ENCODE measurements at places on chromosomes 2 and 18. TPM values are rescaled to one million over a fixed set of nuclear protein-coding genes. Genes with fewer than 3 reads are reported as not detected.

The KATNAL2 gene
- 1.8 TPM for total RNA-seq

The CYS1 gene
- 11.4 TPM for total RNA-seq

The DSEL gene
- total RNA-seq = 16.9 TPM

The CRYBA2 gene
- total RNA-seq = not detected

The ALPI gene
- total RNA-seq = not detected

The SPP2 gene
- not detected for total RNA-seq

The ESPNL gene
- not detected for total RNA-seq

The KIF1A gene
- total RNA-seq = 0.78 TPM

The PROKR1 gene
- not detected for total RNA-seq

The OXER1 gene
- 2.2 TPM for total RNA-seq

The KLHL14 gene
- total RNA-seq = 0.36 TPM

The KCNJ13 gene
- total RNA-seq = not detected

The SETBP1 gene
- total RNA-seq = 42.4 TPM

The ALPG gene
- total RNA-seq = not detected
